ACHN (cell line): ENCODE measurements at places on chromosomes 13 and 19.
A peak's percentile ranks its signal among the peaks of the same experiment; 100 is the strongest.

DNA sequence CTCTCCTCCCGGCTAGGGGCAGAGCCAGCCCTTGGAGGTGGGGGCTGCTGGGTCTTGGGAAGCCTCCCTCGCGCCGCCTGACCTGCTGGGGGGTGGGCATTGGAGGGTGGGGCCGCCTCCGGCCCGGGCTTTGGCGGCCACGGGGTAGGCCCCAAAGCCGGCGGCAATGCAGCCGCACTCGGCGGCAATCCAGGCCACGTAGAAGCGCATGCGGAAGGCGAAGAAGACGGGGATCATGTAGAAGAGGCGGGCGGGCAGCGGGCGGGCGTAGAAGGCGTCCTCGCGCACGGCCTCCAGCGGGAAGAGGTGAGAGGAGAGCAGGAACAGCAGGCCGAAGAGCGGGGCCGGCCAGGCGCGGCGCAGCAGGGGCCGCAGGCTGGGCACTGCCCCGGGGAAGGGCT lies 7.7 kb upstream of the TMC4 start:
- no peak for DNase-seq

DNA sequence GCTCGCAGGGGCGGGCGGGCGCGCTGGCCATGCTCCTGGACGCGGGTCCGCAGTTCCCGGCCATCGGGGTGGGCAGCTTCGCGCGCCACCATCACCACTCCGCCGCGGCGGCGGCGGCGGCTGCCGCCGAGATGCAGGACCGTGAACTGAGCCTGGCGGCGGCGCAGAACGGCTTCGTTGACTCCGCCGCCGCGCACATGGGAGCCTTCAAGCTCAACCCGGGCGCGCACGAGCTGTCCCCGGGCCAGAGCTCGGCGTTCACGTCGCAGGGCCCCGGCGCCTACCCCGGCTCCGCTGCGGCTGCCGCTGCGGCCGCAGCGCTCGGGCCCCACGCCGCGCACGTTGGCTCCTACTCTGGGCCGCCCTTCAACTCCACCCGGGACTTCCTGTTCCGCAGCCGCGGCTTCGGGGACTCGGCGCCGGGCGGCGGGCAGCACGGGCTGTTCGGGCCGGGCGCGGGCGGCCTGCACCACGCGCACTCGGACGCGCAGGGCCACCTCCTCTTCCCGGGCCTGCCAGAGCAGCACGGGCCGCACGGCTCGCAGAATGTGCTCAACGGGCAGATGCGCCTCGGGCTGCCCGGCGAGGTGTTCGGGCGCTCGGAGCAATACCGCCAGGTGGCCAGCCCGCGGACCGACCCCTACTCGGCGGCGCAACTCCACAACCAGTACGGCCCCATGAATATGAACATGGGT lies 599 bp downstream of the ZIC2 start:
- DNase-seq: peak; percentile 36

GRCh38 chr13:114313061-114313860 lies 1.0 kb upstream of the CHAMP1 start:
- peak; percentile 17 for DNase-seq

GRCh38 chr13:42751693-42752092 lies 29.7 kb upstream of the FAM216B start:
- no peak for DNase-seq

DNA sequence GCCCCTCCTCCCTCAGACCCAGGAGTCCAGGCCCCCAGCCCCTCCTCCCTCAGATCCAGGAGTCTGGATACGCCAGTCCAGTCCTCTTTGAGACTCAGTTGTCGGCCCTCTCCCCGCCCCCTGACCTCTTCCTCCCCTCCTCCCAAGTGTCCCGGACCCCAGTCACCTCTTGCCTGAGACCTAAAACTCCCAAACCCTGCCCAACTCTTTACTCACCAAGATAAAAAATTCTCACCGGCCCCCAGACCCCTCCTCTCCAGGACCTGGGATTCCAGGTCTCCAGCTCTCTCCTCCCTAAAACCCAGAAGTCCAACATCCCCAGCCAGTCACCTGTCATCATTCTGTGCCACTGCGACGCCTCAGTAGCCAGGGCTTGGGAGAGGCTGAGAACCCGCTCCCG lies 1.4 kb upstream of the HSD17B14 start:
- no peak for DNase-seq

GRCh38 chr19:48405850-48406249 lies 12.4 kb downstream of the GRIN2D start:
- DNase-seq: no peak

DNA sequence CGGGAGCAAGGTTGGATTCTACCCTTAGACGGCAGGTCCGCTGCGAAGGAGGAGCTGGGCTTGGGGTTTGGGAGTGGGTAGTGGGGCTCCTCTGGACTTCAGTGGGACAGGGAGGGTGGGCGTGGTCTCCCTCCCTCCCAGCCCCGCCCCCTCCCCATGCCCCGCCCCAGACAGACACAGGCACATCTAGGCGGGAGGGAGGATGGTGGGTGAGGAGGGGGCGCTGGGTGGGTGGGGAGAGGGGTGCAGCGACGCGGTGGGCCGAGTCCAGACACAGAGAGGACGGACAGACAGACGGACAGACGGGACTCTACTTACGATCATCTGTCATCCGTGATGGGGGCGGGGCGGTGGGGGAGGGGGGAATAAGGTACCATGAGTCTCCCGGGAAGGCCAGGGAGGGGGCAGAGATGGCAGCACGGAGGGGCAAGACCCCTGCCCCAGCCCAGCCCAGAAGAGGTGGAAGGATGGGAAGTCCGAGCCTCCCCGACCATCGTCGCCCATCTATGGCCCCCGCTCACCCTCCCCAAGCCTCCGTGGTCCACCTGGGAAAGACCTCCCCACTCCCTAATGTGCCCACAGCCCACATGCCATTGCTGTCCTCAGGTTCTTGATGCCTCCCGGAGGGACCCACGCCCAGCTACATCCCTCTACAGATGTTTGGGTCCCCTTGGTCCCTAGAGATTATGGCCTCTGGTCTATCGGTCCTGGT lies 64.8 kb downstream of the UNC13A start:
- DNase-seq: no peak

DNA sequence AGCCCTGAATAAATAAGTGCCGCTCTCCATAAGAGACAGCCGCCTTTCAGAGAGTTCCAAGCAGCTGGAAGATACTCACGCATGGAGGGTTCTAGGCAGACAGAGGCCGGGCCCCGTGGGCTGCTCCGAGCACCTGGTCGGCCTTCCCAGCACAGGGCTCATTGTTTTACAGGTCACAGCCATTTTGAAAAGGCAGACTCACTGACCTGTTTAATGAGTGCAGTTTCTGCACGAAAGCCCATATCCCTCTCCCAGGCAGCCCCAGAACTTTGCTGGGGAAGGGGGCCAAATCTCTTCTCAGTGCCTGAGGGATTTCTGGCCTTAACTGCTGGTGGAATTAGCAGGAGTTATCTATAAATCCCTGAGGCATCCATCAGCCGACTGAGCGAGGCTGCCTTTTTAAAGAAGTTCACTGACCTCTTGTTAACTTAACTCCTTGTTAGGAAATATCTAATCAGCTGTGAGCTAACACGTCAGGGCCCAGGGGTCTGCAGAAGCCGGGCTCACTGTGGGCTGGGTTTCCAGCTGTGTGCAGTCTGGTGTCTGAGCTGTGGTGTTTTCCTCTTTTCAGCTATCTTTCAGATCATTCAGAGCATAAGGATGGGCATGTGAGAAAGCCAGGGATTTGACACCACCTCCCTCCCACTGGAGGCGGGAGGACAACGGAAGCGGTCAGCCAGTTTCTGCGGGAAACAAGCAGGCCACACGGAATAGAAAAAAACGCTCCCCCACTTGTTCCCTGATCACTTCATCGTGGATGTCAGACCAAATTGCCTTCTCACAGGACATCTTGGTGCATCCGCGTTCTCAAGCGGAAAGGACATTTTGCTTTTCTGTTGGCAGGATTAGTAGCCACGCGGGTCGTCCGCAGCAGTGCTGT lies 23.3 kb downstream of the SERP2 start:
- DNase-seq: no peak

- DNase-seq: no peak
Observed at GRCh38 chr13:112815871-112816270, 126.0 kb downstream of the ATP11A start.

GRCh38 chr13:65834897-65835296 lies 1395.2 kb downstream of the PCDH9 start:
- no peak for DNase-seq

- DNase-seq: no peak
Observed at GRCh38 chr19:30593975-30594745, 222.0 kb downstream of the ZNF536 start.

GRCh38 chr13:21672796-21673538 lies 2.1 kb downstream of the FGF9 start:
- no peak for DNase-seq

DNA sequence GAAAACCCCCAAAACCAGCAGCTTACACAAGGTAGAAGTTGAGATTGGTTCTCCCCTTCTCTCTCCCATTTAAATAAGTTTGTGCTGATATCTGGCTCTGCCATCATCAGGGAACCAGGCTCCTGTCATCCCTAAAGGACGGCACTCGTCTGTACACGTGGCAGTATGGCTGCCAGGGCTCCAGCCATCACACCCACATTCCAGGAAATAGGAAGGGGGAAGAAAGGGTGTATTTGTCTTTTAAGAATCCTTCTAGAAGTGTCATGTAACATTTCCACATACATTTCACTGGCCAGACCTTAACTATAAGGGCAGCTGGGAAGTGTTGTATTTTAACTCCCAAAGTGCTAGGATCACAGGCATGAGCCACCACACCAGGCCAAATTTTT lies 10.1 kb downstream of the SPC24 start:
- DNase-seq: no peak

DNA sequence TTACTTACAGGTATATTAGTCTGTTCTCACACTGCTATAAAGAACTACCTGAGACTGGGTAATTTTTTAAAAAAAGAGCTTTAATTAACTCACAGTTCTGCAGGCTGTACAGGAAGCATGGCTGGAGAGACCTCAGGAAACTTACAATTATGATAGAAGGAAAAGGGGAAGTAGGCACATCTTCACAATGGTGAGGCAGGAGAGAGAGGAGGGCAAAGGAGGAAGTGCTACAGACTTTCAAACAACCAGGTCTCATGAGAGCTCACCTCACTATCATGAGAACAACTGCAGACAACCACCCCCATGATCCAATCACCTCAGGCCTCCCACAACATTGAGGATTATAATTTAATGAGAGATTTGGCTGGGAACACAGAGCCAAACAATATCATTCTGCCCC lies 511.7 kb downstream of the SLITRK6 start:
- no peak for DNase-seq

- DNase-seq: no peak
Observed at GRCh38 chr13:27028683-27029480, 142.7 kb downstream of the USP12 start.

DNA sequence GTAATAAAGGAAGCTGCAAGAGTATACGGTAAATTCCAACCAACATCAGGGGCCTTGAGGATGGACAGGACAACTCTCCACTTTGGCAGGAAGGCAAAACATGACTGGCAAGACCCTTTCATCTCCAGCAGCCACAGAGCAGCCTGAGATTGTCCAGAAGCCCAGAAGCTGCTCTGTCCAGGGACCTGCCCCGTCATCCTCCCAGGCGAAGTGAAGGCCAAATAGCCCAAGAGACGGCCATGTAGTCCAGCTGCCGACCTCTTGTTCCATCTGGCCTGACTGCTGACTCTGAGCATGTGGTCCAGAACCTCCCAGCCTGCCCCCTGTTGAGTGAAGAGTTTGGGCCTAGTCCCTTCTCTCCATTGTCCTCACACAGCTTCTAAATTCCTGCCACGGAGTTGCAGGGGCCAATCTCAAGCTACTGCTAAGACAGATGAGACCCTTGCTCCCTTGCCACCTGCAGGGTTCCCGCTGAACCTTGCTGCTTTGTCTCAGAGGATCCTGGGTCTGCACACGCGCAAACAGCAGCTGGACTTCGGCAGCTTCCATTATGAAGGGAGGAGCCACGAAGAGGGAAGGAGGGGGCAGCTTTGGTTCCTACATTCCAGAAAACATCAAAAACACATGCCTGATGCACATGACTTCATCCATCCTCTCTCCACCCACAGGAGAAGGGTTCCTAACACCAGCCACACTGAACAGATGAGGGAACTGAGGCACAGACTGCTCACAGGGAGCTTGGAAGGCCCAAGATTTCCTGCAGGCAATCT lies 196.9 kb downstream of the KATNAL1 start:
- DNase-seq: no peak

DNA sequence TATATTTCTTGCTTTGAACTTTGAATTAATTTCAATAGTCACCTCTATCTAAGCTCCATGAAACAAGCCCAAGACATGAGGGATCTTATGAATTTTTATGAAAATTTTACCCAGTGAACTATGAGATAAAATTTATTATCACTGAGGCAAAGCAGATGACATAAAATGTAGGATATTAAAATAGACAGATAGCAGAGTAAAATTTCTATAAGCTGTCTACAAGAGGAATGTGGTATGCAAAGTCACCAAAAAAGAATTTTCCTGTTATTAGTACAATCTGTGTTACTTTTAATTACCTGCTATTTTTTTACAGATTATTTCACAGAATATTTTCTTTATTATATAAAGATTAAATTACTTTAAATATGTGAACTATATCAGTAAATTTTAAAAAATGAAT lies 2312.6 kb downstream of the PCDH9 start:
- no peak for DNase-seq

- no peak for DNase-seq
Observed at GRCh38 chr13:27000686-27001085, 170.9 kb downstream of the USP12 start.

DNA sequence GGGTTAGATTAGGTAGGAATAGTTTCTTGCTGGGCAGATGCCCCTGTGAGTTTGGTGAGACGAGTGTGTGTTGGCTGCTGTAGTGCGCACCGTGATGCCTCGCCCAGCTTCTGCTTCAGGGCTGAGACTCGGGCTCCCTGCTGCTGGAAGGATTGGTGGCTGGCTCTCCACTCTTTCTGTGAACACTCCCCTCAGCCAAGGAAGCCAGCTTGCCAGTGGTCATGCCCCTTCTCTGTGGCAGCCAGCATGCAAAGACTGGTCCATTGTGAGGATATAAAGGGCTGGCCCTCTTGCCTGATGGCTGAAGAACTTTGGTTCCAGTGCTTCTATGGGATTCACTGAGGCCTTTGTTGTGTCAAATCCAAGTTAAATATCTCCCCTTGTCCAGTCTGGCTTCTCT lies 2.9 kb upstream of the HTR2A start:
- no peak for DNase-seq

GRCh38 chr13:95752677-95753076 lies 75.7 kb downstream of the DNAJC3 start:
- no peak for DNase-seq

GRCh38 chr19:14183741-14184350 lies 22.1 kb downstream of the ADGRL1 start:
- DNase-seq: no peak

DNA sequence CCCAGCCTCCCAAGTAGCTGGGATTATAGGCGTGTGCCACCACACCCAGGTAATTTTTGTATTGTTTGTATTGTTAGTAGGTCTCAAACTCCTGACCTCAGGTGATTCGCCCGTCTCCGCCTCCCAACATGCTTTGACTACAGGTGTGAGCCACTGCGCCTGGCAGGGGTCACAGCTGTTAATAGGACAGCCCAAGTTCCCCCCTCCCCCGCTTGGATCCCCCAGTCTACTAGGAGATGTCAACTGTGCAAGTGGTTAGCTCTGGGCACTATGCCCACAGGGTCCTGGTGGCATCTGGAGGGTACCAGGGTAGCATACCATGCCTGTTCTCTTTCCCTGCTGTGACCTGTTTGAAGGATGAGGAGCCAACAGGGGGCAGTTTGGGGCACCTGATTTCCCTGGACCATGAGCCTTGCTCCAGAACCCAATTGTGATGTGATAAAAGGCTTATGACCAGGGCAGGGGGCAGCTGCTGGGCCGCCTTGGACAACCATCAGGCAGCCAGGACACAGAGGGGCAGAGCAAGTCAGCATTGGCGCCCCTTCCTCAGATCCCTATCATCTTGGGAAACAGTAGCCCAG lies at the start of gene TSPAN16:
TSPAN16 (plus strand) TSS at position 496 of the 581 bp plus-strand sequence. CDS start 138 bp downstream, outside the sequence.
- no peak for DNase-seq

- peak; percentile 56 for DNase-seq
Observed at GRCh38 chr13:44921931-44922758, 67.1 kb downstream of the NUFIP1 start.
